NCI-H510A (cell line): ENCODE measurements at places on chromosomes 4 and X.

- DNase-seq: no peak
Measured at GRCh38 chr4:146998157-146998556, 52.5 kb upstream of the TTC29 start.

DNA sequence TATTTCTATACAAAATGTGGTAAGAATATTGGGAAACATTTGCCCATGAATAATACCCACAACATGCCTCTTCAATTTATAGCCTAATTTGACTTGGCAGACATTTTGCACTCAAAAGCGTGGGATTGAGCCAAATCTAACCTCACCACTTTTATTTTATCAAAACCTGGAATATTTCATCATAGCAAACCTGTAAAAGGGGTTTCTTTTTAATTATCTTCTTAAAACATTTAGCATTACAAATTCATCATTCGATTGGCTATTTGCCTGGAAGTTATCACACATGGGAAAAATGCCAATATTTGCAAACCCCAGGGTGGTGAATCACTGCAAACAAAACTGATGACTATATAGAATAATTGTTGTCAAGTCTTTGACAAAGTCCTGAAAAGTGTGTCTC, 56.2 kb downstream of the VCX3B start:
- no peak for DNase-seq

- no peak for DNase-seq
Measured at GRCh38 chrX:68868902-68869800, 40.3 kb downstream of the EFNB1 start.

GRCh38 chr4:678331-679103, 4.2 kb downstream of the MYL5 start:
- DNase-seq: no peak

DNA sequence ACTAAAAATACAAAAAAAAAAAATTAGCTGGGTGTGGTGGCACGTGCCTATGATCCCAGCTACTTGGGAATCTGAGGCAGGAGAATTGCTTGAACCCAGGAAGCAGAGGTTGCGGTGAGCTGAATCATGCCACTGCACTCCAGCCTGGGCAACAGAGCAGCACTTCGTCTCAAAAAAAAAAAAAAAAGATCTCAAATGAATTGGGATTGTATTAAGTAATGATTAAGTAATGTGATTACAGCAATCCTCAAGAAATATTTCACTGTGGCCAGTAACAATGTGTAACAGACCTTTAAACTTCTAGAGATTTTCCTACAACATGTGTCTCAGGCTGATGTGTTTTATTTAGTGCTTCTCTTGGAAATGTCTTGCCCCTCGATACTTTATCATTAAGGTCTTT, 46.8 kb downstream of the PKD2 start:
- no peak for DNase-seq

DNA sequence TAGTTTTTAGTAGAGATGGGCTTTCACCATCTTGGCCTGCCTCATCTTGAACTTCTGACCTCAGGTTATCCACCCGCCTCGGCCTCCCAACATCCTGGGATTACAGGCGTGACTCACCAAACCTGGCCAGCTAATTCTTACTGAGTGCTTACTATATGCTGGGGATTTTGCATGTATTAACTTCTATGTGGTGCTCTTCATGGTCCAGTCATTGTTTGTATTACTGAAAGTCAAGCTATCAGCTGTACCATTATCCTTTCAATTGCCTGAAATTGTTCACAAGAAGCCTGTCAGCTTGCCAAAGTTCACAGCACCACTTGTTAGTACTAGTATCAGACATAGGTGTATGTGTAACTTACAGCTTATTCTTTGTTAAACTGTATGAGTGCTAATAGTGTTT, 1272.1 kb downstream of the ARAP2 start:
- DNase-seq: no peak

- no peak for DNase-seq
Measured at GRCh38 chr4:169417629-169418282, 147.0 kb upstream of the SH3RF1 start.

DNA sequence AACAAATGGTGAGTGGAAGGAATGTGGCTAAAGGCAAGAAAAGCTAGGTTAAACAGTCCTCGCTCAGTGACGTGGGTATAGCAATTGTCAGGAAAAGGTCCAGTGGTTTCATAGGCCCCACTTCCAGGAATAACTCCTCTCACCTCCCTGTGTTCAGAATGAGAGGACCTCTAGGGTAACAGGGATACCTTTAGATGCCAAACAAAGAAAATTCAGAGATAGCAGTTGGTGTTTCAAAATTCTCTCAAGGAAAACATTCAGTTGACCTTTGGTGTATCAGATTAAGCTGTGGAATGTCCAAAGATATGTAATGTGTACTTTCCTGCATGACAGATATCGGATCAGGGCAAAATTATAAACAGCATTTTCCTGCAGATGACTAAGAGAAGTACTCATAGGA, 155.9 kb downstream of the ARHGAP6 start:
- DNase-seq: no peak

DNA sequence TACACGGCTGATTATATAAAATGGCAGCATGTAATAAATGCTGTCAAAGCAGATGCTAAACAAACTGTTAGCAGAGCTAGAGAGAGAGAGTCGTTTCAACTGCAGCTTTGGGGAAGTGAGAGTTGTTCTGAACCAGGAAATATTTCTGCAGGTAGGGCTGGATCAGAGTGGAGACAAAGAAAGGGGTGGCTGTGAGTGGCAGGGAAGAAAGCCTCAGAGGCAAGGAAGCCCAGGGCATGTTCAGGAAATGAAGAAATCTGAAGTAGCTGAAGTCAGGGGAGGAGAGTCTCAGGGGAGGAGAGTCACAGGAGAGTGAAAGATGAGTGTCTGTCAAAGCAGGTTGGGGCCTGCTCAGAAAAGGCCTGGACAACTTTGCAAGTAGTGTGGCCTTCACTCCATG, 48.4 kb upstream of the RPS6KA3 start:
- DNase-seq: no peak

DNA sequence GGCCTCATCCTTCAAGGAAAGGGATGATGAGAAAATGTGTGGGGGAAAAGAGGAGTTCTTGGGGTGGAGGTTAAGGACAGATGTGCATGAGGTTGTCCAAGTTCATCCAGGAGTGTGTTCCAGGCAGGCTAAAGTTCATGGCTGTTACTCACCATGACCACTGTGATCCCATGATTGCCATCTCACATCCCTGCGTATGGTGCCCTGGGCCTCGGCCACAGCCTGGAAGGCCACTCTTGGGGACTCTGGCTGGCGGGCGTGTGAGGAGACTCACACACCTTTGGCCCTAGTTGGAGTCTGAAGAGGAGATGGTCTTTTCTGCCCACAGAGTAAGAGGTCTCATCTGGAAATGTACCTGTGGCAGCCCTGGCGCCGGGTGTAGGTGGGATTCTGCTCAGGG, 7.4 kb upstream of the LOC101059915 start:
- DNase-seq: no peak

DNA sequence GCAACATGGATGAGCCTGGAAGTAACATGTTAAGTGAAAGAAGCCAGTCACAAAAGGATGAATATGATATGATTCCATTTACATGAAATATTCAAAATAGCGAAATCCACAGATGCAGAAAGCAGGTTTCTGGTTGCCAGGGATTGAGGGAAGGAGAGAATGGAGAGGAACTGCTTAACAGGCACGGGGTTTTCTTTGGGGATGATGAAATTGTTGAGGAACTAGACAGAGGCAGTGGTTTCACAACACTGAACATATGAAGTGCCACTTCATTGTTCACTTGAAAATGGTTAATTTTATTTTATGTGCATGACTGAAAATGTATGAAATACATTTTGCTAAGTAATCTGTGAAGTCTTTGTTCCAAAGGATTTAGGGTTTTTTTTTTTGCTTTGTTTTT, 182.5 kb upstream of the TBL1X start:
- no peak for DNase-seq

- no peak for DNase-seq
Measured at GRCh38 chr4:169295822-169296221, 25.1 kb upstream of the SH3RF1 start.

DNA sequence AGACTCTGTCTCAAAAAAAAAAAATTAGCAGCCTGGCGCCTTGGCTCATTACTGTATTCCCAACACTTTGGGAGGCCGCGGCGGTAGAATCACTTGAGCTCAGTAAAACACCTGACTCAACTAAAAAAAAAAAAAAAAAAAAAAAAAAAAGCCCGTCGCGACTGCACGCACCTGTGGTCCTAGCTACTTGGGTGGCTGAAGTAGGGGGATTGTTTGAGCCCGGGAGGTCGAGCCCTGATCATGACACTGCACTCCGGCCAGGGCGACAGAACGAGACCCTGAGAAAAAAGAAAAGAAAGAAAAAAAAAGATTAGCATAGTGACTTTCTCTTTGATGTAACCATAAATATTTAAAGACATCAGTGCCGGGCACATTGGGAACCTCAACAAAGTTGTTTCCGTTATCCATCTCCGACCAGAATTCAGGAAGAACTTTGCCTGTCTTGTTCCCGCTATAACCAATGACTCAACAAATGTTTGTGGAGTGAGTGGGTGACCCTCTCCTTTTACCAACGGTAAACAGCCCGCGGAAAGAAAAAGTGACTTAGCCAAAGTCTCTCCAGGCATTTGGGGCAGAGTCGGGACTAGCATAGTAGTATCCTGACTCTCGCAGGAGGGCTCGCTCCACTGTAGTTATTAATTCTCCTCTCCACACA, 553 bp upstream of the MED28 start:
- DNase-seq: no peak

DNA sequence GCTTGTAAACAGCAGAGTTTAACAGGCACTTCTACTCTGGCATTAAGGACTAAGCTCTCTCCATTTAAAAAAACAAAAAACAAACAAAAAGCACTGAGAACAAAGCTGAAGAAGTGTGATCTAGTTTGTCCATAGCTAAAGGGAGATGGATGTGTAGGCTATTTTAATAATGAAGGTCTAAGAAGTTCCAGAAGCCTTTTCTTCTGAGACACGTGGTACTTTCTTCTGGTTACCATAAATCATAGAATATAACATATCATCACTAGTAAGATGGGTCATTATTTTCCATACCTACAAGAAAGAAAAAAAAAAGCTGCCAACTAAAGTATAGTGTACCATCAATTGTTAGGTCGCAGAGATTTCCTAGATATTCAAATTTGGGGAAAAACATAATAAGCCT, 722 bp upstream of the NBDY start:
- DNase-seq: no peak

DNA sequence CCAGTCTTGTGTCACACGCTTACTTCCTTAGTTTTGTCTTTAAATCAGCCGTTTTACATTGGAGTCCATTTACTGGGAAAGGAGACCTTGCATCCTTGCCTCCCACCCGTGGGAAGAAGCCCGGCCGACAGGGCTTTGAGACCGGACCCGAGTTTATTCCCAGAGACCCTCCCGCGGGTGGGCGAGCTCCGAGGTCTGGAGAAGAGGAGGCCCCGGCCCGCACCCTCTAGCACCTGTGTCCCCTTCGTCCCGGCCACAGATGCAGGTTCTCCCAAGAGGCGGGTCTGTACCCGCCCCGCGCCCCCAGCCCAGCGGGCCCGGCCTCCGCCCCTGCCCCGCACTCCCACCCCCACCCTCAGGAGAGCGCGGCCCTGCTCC, 3.8 kb upstream of the SLC26A1 start:
- no peak for DNase-seq

DNA sequence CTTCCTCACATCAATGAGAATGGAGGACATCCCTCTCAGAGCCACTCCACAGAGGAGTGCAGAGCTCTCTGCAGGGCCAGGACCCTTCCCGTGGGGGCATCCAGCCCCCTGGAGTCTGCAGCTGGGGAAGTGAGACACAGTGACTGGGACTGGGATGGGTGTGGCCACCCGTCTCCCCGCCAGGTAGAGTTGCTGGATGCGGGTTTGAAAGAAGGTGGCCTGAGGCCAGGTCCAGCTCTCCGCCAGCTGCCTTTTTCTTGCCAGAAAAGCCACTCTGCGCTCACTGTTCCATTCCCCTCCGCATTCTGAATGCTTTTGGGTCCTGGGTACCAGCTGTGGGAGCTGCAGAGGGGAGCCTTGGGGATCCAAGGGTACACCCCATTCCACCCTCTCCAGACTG, 82.6 kb downstream of the ABLIM2 start:
- DNase-seq: no peak

DNA sequence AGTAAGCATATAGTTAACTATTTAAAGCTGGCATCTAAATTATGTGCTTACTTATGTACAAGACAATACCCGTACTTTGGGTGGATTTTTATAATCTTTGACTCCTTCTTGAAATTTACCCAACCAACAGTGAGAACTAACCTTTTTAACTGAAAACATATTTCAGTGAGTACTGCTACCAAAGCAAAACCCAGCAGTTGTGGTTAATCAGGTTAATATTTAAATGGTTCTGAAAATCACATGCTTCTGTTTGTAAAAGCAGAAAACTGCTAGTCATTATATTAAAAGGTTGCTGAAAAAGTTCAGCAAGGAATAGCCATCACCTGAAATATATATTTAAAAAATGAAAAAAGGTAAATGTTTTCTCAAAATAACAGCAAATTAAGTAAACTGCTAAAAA, 20.0 kb downstream of the UBE2D3 start:
- no peak for DNase-seq

- no peak for DNase-seq
Measured at GRCh38 chr4:121736735-121737351, 28.1 kb downstream of the SMIM43 start.

DNA sequence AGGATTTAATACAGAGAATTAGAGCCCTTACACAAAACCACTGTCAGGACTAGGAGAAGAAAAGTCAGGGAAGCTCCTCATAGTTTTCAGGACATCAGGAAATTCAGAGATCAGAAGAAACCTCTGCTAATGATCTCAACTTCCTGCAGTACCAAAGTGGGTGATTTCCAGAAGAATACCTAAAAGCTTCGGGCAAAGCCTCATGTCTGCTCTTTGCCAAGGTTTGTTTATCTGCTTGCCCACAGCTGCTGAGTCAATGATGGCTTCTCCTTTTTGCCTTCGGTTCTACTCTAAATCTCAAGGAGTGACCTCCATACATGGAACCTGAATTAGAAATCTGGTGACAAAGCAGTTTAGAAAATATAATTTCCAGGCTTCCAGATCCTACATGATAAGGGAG, 68.4 kb downstream of the USP38 start:
- no peak for DNase-seq

DNA sequence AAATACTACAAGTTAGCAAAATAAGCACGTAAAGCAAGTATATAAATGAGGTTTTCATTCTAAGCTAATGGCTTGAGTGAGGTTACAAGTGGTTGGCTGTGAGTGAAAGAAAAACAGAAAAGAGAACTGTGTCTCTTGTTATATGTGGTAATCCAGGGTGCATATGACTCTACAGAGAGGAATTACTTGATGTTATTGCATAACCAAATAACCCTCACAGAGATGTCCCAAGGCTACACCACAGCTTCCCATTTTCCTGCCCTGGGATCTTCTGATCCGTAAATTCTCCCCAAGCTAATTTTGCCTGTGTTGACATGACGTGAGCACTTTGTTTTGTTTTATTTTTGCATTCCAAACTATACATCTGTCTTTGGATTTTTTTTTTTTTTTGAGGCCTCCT, 470.0 kb upstream of the INTU start:
- DNase-seq: no peak
